ENCODE measurements at places on chromosomes 2 and 18. TPM values are rescaled to one million over a fixed set of nuclear protein-coding genes. Genes with fewer than 3 reads are reported as not detected.

DNA sequence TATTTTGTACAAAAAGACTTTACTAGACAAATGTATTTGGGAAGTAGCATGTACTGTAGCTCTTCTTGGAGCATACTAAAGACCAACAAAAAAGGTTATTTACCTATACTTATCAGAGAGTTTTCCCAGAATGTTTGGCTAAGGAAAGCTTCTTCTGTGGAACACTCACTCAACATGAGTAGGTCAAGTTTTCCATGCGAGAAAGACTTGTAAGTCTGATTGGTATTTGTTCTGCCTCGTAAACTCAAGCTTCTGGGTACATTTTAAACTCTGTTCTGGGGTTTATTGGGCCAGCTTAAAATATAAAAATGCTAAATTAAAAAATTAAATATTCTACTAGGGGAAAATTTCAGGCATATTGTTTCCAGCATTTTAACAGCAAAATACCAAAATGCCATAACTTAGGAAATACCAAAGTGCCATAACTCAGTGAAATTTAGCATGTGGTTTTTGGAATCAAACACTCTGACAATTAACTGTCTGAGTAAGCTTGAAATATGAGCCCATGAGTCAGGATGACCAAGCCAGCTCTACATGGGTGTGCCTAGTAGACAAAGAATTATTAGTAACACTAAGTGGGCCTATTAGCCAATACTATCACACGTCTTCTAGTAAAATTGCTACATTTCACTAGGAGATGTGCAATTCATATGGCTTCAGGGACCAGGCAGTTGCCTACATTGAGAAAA, 47.3 kb upstream of the SERPINE2 start:
- DNase-seq, result no peak

DNA sequence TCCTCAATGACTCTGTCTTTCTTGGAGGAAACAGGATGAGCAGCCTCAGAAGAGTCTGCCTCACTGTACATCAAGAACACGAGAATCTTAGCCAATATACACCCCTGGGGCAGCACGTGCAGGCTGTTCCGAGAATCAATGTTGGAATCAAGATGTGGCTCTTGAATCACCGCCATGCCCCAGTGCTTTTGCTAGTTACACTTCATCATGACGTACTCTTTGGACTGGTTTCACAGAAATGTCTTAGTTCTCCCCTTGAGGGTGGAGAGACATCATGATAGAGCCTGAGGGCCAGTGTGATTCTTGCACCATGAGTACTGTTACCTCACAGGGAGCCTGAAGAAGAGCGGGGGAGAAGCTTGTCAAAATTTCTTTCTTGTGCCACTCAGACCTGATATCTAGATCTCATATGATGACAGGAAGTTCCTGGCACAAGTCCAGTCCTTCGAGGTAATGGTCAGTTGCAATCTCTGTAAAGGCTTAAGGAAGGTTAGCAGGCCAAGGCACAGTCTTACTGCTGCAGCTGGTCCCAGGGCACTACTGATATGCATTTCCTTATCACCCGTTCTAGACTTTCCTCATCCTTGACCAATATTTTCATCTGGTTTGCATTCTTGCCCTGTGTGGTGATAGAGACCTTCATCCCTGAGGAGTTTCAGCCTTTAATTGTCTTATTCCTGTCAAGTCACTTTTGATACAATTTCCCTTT, 28.2 kb upstream of the STAT4 start:
- no peak for DNase-seq

Gene TDRD15
- 0.32 TPM for total RNA-seq

DNA sequence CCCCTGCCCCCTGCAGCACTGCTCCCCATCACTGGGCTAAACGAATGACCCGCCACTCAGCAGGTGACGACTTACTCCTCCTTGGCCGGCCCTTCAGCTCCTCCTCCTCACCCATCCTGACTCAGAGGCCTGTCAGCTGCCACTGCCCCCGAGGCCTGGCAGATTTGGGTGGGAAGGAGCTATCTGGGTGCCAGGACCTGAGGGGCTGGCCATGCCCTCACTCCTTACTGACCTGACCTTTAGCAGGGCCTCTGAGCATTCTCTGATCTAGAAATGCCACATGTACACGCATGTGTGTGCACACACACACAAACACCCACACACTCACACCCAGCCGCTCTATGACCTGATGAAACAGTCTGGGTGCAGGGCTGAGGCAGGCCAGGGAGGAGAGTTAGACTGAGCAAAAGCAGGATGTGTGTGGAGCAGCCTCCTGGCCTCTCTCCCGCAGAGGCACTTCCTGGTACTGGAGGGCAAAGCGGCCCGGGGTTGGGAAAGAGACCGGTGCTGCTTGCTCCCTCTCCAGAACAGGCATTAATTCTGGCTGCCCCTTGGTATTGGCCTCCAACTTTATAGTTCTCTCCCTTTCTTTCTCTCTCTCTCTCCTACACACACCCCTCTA, 68.0 kb downstream of the ZFP36L2 start:
- DNase-seq, result peak; percentile 85

GRCh38 chr2:144402251-144402650, 117.7 kb downstream of the ZEB2 start:
- DNase-seq, result no peak

- no peak for DNase-seq
Observed at GRCh38 chr2:138607746-138608145, 106.2 kb downstream of the SPOPL start.

Gene DNAJC5G
- not detected for total RNA-seq

- DNase-seq, result no peak
Observed at GRCh38 chr2:238528953-238529781, 102.4 kb downstream of the ASB1 start.

All from transverse colon (tissue), 4 donors.